Hematopoietic multipotent progenitor cell treated with erythropoietin and hydrocortisone succinate and interleukin-3 and kit ligand, for 15 days (in vitro differentiated cells): ENCODE measurements at places on chromosomes 11 and 22.

- no peak for DNase-seq
Observed at GRCh38 chr22:33022231-33022630, 36.0 kb downstream of the SYN3 start.

GRCh38 chr22:35591714-35592417 is 25.3 kb downstream of the MB start:
- no peak for DNase-seq

DNA sequence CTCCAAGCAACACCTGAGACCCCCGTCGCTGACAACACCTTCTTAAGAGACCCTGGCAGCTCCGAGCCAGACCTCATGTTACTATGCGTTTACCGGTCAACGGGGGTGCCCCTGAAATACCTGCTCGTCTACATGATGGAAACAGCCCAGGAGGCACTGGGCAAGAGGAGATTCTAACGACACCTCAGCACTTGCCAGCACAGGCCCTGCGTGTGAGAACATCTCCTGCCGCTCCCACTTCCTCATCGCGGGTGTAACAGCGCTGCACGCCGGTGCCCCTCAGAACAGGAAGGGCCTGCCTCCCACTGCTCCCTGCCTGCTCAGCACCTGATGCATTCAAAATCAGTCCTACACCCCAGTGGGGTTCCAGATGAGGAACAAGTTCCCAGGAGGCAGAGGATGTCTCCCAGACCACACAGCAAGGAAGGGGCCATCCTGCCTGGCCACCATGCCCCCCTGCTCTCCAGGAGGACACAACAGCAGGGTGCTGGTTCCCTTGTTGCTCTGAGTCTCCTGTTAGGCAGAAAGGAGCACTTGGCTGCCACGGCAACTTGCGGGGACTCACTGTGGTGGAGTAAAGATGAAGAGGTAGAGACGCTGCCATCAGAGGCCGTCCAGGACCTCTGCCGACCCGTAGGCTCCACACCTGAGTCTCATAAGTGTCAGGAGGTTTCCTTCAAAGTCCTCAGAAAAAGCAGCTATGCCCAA is 2.1 kb downstream of the TOLLIP start:
- DNase-seq, result no peak

DNA sequence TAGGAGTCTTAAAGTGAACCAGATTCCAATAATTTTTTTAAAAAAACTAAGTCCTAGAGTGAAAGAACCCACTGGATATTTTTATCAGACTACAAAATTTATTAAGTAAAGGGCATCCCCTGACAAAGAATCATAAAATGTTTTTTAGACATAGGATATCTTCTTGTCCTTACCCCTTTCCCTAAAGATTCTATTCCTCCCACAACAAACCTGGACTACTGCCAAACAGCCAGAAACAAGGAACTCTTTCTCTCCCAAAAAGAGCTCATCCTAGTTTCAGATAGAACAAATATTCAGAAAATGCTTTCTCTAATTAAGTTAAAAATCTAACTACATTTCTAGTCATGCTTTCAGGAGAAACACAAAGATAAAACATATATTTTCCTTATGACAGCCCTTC is 327.1 kb downstream of the FAM181B start:
- no peak for DNase-seq

- no peak for DNase-seq
Observed at GRCh38 chr11:75199412-75199955, 41.1 kb upstream of the TPBGL start.
